ENCODE measurements at places on chromosomes 12 and 14.

DNA sequence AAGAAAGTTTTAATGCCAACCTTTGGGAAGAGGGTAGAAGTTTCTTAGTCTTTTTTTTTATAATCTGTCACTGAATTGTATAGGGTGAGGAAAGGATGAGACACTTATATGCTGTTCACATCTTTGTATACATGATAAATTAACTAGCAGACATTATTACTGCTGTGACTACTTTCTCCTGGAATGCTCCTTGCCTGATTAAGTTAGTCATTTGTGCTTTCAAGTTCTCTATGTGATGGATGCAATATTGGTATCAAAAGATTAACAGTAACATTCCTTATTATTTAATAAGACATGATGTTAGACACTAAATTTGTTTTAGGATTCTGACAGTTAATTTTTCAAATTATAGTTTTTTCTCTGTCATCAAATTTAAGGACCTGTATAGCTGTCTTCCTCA lies 223.4 kb upstream of the GARIN2 start:
- no peak for DNase-seq

DNA sequence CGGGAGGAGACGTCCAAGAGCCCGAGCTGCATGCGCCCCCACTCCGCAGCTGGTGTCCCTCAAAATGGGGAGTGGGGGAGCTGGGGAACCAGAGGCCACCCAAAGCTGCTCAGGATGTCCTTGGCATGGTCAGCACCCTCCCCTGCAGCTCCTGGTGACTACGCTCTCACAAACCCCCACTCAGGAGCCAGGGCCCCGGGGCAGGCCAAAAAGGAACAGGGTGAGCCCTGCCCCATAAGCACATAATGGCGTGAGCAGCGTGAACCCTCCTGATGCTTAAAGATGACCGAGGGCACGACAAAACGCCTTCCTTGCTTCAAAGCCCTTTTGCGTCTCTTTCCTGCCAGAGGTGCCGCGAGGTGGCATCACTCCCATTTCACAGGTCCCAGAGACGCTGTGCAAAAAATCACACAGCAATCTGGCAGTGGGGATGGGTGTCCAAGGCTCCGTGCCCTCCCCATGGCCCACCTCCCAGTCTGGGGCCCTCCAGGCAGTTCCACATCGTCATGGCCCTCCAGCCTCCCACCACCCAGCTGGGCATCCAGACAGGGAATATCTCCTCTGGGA lies 13.5 kb downstream of the NCOR2 start:
- no peak for DNase-seq

GRCh38 chr12:6214633-6215032 lies 14.4 kb downstream of the CD9 start:
- DNase-seq = no peak

DNA sequence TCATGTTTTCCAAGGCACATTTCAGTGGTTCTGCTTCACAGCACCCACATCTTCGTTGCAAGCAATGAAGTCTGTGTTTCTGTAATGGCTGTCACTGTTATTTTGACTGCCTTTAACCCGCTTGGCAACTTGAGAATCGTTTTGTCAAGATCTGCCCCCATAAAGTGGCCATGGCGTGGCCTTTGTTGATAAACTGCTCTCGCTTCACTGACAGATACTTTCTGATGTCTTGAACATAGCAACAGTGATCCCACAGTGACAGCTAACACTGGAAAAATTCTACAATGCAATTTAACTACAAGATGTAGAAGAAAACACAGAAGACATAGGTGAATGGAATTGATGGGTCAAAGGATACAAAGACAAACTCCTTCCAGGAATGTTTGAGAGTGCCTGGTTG lies 184.2 kb downstream of the KLHL28 start:
- no peak for DNase-seq

- no peak for DNase-seq
Observed at GRCh38 chr12:124883263-124884130, 19.8 kb upstream of the SCARB1 start.

DNA sequence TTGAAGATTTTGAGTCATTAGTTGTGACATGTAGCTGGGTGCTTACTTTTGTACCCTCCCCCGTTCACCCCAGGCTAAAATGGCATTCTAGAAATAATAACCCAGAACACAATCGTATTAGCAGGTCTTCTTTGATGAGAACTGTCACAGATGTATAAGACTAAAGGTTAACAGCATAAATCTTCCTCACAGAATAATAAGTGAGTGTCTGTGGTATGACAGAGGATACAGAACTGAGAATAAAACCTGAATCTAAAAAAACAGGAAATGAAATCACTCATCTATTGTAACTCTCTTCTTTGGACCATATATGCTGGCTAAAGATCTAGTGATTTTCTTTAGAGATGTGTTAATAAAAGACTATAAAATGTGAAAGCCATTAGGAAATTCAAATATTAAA lies 746.6 kb downstream of the LRFN5 start:
- DNase-seq = no peak

- DNase-seq = no peak
Observed at GRCh38 chr12:94010307-94010706, 138.1 kb upstream of the PLXNC1 start.

GRCh38 chr12:42639556-42639955 lies 50.0 kb upstream of the PRICKLE1 start:
- DNase-seq = no peak
